ENCODE measurements at places on chromosomes 2 and 18.

GRCh38 chr18:79400091-79400590 is 4.4 kb downstream of the NFATC1 start:
- DNase-seq: no peak

DNA sequence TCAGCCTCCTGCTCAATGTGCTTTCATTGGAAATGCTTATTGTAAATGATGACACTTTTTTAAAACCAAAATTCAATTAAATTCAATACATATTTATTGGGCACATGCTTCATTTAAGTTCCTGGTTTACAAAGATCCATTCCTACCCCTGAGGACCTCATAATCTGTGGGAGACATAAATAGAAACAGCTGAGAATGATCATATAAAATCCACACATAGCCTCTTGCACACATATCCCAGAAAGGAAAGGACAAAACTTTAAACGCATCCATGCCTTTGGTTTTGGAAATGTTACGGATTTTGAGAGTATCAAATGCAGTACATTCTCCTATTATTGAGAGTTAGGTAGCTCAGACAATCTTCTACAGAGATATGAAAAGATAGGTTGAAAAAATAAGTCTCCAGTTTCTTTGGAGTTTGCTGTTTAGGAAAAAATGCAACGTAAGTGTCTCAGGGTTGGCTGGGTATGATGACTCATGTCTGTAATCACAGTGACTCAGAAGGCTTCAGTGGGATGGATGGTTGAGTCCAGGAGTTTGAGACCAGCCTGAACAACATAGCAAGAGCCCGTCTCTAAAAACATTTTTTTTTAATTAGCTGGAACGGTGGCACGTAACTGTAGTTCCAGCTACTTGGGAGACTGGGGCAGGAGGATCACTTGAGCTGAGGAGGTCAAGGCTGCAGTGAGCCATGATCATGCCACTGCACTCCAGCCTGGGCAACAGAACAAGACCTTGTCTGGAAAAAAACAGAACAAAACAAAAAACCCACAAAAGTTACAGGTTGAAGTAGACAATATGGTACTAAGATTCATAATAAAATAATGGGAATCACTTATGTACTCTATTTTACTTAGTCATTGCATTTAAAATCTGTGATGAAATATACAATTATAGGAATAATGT is 3.9 kb upstream of the PRELID3A start:
- no peak for DNase-seq

- no peak for DNase-seq
These were observed 9.9 kb downstream of the DYTN start for GRCh38 chr2:206708286-206708685.

- DNase-seq: no peak
These were observed 43.5 kb downstream of the ABCG8 start for GRCh38 chr2:43882312-43882711.

DNA sequence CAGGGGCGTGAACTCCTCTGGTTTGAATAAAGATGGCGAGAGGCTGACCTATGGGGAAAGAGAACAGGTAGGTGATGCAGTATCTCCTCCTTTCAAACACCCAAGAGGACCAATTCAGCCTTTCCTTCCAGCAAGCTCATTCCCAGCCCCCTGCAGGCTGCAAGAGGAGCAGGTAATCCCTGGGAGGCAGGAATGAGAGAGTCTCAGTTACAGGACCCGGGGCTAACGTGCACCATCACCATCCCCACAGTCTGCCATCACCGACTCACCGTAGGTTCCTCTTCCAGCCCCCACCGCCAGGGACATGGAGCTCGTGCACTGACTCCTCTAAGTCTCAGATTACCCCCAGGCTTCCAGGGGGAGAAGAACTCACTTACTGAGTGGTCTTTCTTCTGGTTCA is 26.7 kb downstream of the XDH start:
- DNase-seq: no peak

DNA sequence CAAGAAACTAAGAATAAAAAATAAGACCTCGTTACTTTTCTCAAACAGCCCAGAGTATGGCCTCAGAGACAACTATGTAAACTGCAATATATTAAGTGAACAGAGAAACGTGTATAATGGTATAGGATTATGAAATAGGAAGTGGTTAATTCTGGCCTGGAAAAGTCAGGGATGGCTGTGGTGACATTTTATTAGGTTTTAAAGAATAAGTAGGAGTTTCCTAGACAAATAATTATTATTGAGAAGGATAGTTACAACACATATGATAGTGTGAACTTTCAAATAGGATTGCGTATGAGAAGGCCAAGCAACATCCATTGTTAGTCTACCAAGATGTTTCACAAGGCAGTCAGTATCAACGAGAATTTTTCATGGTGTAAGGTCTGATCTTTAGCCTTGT is 244.1 kb downstream of the LPIN1 start:
- DNase-seq: no peak

- no peak for DNase-seq
These were observed 20.3 kb downstream of the ITPRID2 start for GRCh38 chr2:181911830-181912229.

- DNase-seq: no peak
These were observed 125.1 kb upstream of the HAAO start for GRCh38 chr2:42917425-42917927.

GRCh38 chr2:24104906-24105305 is 18.2 kb downstream of the PFN4 start:
- peak; percentile 85 for DNase-seq

GRCh38 chr2:27628767-27629709 is at the start of the genes CCDC121 and GPN1:
CCDC121 (minus strand) TSS chr2:27629012; CDS start chr2:27627799, 1,213 bp downstream.
GPN1 (plus strand) TSS chr2:27629050; CDS start chr2:27629059, 9 bp downstream.
- DNase-seq: peak; percentile 94

GRCh38 chr18:33231474-33232317 is 208.8 kb downstream of the CCDC178 start:
- DNase-seq: peak; percentile 56

GRCh38 chr2:134135793-134136192 is 118.1 kb upstream of the MGAT5 start:
- DNase-seq: no peak

DNA sequence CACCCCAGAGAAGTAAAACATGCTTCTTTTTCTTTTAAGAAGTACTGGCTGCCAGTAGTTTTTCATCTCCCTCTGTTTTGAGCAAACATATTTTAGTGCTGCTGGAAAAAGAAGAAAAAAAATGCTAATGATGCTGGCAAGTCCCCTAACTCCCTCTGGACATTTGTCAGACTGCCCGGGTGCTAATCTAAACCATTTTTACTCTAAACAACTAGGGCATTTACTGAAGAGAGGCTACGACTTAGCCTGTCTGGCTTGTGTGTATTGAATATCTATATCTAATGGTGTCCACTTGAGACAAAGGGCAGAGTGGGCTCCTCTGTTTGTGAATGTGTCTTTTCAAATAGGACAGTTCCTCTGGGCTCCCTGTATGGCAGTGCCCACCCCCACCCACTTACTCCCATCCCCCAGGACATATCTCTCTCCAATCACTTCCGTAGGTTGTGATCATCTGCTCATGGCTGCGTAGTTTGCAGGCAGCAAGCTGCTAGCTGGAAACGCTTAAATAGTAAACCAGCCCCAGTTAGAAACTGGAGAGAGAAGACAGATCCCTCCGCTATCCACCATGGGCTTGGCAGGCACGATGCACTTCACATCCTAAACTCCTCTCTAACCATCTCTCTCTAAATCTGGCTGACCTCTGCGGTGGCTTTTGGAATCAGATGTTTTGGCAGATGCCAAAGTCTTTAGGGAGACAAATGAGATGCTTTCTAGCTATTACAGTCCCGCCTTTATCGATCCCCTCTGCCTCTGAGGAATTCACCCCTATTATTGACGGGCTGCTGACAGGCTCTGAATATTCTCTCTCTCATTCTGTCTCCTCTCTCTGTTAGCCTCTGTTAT is 58.3 kb downstream of the DOCK10 start:
- no peak for DNase-seq

DNA sequence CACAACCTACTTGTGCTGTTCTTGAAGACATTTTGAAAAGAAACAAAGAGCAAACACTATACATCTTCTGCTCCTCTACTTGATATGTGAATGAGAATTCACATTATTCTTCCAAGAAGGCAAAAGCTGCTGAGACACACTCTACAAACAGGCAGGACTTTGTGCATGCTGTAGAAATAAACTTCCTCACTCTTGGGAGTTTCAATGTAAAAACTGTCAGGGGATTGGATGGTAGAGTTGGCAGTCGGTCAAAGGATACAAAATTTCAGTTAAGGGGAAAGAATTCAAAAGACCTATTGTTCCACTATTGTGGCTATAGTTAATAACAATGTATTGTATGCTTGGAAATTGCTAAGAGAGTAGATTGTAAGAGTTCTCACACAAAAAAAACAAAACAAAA is 196.3 kb downstream of the MC4R start:
- DNase-seq: no peak

DNA sequence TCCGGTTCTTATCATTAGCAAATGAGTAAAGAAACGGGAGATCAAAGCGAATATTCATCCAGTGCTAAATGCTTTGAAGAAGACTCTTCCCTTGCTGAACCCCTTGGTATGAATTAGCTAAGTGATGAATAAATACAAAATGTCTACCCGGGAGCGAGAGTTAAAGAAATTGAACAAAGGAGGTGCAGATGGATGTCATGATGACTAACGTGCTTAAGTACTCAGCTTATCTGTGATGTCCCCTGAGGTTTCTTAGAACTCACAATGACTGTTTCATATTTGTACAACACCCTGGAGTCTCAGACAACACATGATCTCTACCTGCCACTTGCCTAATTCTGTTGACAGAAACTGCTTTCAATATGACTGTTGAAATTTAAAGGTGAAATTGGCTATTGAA is 148.5 kb downstream of the TMEM200C start:
- peak; percentile 57 for DNase-seq

GRCh38 chr2:26054598-26055348 is 20.9 kb downstream of the RAB10 start:
- no peak for DNase-seq

- no peak for DNase-seq
These were observed 13.1 kb upstream of the LRATD1 start for GRCh38 chr2:14619441-14619840.

DNA sequence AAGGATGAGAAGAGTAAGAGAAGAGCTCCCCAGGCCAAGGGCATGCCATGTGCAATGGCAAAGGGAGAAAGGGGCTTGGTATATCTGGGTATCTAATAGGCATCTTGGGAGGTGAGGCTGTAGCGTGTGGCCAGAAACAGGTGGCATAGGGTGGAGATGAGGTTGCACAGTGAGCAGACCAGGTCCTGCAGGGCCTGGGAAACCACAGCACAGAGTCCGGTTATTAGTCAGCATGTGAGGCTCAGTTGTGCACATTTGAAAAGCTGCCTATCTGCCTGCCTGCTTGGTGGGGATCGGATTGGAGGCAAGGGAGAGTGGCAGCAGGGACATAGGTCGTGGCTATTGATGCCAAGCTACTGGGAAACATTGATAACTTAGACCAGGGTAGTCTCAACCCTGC is 190.6 kb downstream of the TPGS2 start:
- DNase-seq: no peak

- peak; percentile 96 for DNase-seq
These were observed 1.8 kb upstream of the TCF4 start for GRCh38 chr18:55589625-55590291.

DNA sequence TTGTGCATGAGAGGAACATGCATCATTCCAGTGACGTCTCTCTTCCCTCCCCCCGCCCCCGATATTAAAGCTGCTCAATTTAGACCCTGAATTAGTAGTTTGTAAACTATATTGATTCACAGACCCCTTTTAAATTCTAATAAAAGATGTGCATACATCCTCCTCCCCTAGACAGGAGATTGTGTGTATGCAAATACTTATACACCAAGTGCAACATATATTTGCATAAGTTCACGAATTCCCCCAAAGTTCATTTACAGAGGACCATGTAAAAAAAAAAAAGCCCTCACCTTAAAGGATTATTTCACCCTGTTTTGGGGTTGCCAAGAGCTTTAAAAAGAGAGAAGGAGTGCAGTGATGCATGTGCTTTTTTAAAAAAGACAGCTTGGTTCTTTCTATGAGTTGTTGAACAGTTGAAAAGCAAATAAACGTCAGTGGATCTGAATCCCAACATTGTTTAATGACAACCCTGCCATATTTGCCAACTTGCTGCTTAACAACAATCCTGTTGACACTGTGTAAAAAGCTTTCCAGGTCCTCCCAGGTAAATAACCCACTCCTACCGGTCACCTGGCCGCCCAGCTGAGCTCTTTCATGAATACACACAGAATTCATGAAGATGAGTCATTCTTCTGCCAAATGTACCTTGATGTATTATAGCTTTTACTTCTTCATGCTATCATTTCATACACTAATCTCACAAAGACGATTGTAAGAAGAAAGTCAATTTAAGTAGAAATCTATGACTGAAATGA is 211.5 kb downstream of the IKZF2 start:
- DNase-seq: peak; percentile 27

- DNase-seq: no peak
These were observed 67.6 kb downstream of the NEURL3 start for GRCh38 chr2:96437512-96437911.

- DNase-seq: no peak
These were observed 20.5 kb upstream of the RPL37A start for GRCh38 chr2:216478151-216478550.

DNA sequence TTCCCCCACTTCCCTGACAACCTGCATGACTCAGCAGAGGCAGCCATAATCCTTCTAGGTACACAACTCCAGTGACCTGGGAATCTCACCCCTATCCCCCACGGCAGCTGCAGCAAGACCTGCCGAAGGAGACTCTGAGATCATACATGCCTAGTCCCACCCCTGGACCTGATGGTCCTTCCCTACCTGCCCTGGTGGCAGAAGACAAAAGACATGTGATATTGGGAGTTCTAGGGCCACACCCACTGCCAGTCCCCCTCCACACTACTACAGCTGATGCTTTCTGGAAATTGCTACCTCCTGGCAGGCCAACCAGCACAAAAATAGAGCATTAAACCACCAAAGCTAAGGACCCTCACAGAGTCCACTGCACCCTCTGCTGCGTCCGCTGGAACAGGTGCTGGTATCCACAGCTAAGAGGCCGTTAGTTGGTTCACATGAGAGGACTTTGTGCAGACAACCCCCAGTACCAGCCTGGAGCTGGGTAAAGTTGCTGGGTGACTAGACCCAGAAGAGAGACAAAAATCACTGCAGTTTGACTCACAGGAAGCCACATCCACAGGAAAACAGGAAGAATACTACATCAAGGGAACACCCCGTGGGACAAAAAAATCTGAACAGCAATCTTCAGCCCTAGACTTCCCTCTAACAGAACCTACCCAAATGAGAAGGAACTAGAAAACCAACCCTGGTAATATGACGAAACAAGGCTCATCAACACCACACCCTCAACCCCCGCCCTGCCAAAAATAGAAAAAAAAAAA is 12.5 kb downstream of the MARCO start:
- no peak for DNase-seq

Data from NCI-H2171 (cell line).